ENCODE measurements at places on chromosomes 1 and 21. TPM values are rescaled to one million over a fixed set of nuclear protein-coding genes. Genes with fewer than 3 reads are reported as not detected.

The OR2L8 gene
- total RNA-seq: not detected

The HSPB7 gene
- total RNA-seq: 0.35 TPM

The CTTNBP2NL gene
- total RNA-seq: 83.8 TPM

The TOR1AIP2 gene
- 66.3 TPM for total RNA-seq

The CYP2J2 gene
- total RNA-seq: 4.3 TPM
